Esophagus mucosa (tissue), 1 donor: ENCODE measurements at places on chromosomes 3 and 15. TPM values are rescaled to one million over a fixed set of nuclear protein-coding genes. Genes with fewer than 3 reads are reported as not detected.

The GOLGA6L10 gene
- total RNA-seq, result 3.9 TPM

DNA sequence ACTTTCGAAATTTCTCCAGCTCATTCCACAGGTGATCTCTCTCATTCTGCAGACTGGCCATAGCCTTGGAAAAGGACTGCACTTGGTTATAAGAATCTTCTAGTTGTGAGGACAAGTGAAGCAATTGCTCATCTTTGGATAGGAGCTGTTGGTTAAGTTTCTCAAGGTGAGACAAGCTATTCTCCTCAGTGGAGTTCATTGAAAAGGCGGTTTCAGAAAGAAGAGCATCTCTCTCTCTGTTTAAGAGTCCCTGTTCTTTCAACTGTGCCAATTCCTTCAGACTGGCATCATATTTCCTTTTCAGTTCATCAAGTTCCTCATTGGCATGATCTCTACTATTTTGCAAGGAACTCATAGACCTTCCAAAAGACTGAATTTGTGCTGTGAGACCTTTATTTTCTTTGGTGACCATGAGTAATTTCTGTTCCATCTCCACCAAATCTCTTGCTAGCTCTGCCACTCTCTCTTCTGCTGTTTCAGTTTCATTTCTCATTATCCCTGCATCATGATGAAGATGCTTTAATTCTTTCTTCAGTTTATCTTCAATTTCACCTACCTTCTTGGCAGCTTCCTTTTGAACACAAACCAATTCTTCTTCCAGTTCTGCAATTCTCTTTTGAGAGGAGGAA lies 30.2 kb upstream of the HCLS1 start:
- ATAC-seq, result no peak

The RTP4 gene
- 1.8 TPM for total RNA-seq

DNA sequence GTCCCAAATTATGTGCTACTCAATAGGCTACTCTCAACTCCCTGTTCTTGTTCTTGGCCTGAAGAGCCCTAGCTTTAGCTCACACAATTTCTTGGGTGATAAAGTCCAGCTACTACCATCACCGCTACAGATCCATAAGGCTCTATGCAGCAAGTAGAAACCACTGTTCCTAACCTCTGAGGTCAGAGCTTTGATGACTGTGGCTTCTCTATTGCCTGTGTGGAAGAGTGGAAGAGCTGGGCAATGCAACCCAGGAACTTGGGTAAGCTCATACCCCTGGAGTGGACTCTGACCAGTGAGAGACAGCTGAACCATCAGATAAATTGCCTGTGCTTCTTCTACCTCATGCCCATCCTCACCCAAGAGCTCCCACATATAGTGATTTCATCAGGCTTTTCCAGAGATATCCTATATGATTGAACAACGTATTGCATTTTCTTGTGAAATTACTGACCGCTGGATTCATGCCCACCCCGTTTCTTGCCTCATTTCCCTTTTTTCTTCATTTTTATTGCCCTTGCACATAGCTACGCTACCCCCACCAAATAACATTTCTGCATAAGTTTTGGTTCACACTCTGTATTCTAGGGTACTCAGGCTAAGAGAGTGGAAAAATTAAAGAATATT lies 172.3 kb upstream of the MBNL1 start:
- no peak for ATAC-seq

DNA sequence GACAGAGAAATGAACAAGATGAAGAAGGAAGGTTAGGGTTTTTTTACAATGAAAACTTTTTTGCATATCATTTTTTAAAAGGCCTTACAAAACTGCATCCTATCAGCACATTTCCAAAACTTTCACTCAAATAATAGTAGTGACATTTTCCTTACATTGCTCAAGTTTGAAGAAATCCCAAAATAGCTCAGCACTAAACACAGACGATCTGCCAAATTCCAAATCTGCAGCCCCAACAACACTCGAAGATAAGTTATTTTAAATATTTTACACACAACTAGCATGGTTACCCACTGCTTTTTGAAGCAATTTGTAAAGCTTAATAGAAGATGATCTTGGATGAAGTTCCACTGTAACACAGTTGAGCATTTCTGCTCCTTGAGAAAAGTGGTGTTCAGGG lies 535.6 kb upstream of the ALCAM start:
- no peak for ATAC-seq

DNA sequence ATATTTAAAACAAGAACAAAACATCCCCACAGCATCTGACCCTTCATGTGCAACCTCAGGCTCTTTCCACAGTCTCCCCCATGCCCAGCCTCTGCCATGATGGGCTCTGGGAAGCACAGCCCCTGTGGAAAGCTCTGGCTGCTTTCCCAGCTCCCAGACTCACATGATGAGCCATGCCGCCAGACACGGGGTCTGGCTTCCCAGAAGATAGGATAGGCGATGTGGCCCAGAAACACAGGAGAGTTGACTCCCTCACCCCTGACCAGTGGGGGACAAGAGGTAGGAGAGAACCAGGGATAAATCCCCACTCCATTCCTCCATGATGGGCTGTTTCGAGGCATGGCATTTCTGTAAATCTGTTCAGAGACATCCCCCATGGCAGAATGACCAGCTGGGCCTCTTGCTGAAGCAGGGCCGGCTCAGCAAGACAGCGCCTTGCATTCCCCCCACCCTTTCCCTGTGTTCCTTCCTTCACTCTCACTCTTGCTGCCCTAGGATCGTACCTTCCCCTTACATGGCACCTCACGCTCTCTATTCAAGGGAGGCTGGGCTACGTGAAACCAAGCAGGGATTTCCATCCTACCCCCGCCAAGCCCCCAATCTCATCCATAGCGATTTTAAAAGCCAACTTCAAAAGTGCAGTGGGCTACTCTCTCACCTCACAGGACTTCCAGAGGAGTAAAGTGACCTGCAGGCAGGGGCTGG lies 192.4 kb downstream of the ABHD5 start:
- no peak for ATAC-seq

- ATAC-seq, result no peak
These were observed 456.3 kb downstream of the FOXP1 start for GRCh38 chr3:71127052-71127831.

DNA sequence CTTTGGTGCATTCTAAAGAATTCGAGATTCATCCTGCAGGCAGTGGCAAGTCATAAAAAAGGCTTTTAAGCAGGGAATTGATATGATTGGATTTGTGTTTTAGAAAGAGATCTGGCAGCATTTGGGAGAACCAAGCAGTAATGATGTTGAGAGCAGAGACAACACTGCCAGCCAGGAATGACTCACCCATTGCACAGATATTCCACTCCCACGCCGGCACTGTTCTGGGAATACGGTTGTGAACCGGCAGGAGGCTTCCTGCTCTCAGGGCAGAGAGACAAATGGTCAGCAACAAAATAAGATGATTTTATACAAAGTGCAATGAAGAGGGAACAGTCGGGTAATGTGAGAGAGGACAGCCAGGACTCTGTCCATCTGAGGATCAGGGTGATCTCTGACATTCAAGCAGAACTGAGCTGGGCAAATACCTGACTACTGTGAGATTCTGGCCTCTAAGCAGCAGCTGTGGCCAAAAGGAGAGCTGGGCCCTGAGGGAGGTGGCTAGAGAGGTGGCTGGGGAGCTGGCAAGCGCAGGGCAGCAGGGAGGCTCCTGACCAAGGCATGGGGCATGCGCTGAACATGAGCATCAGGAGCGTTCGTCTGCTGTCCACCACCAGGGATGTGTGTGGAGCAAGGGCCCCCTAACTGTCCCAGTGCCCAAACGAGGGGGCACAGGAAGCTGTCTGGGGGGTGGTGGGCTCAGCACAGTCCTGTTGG lies 56.1 kb upstream of the PLXNA1 start:
- ATAC-seq, result peak; percentile 79

DNA sequence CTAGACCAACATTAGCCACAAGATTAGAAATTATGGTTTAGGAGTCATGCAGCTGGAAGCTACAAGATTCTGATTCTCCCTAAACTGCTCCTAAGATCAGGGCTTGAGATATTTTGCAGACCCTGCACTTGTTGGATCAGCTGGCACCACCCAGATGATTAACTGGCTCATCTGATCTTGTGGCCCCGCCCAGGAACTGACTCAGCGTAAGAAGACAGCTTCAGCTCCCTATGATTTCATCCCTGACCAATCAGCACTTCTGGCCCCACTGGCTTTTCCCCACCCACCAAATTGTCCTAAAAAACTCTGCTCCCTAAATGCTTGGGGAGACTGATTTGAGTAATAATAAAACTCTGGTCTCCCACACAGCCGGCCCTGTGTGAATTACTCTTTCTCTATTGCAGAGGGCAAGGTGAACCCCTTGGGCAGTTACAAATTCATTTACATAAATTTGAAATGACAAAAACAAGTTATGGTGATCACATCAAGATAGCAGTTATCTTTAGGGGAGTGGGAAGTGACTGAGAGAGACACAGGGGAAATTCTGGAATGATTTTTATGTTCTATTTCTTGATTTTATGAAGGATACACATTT lies 76.5 kb downstream of the CD200R1L start:
- peak; percentile 34 for ATAC-seq

- no peak for ATAC-seq
These were observed 41.9 kb downstream of the NIPA2 start for GRCh38 chr15:22880068-22880980.

- no peak for ATAC-seq
These were observed 137.5 kb upstream of the CCNL1 start for GRCh38 chr3:157297328-157297915.

DNA sequence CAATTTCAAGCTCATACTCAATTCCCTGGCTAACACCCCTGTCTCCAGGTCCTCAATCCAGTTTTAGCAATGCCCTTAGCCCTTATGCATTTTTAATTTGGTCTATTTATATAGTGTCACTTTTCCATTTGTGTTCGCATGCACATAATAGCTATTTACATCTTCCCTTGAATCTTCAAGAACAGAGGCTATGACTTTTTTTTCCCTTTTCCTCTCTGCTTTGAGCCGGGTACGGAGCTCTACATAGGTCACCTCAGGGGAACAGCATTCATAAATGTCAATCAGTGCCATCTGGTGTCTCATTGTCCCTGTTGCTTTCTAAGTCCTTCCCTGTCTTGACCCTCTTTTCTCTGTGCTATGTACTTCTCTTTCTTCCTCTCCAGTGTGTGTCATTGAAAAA lies 26.5 kb upstream of the ACTC1 start:
- ATAC-seq, result no peak

The DNAH12 gene
- total RNA-seq, result 0.08 TPM

GRCh38 chr3:134155446-134155845 lies 95.2 kb downstream of the RYK start:
- no peak for ATAC-seq

- ATAC-seq, result peak; percentile 78
These were observed 9.6 kb downstream of the TGM4 start for GRCh38 chr3:44883999-44884431.

The FETUB gene
- not detected for total RNA-seq

The GPR62 gene
- total RNA-seq, result not detected

The ANKRD63 gene
- total RNA-seq, result not detected

The IGDCC3 gene
- 0.08 TPM for total RNA-seq

DNA sequence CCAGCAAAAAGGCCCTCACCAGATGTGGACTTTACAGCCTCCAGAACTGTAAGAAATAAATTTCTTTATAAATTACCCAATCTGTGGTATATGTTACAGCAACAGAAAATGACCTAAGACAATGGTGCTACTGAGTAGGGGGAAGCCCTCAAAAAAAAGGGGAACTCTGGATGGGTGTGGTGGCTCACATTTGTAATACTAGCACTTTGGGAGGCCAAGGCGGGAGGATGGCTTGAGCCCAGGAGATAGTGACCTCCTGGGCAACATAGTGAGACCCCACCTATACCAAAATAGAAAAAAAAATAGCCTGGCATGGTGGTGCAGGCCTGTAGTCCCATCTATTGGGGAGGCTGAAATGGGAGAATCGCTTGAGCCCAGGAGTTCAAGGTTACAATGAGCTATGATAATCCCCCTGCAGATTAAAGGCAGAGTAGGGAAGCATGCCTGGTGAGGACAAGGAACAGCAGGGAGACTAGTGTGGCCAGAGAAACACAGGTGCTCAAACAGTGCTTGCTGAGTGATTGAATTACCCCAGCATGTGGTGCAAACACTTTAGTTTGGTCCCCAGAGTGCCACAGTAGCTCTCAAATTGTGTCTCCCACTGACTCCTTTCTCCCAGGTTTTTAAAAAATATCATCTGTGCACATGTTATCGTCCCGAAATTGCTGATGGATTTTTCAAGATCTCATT lies 13.9 kb upstream of the USP3 start:
- no peak for ATAC-seq

DNA sequence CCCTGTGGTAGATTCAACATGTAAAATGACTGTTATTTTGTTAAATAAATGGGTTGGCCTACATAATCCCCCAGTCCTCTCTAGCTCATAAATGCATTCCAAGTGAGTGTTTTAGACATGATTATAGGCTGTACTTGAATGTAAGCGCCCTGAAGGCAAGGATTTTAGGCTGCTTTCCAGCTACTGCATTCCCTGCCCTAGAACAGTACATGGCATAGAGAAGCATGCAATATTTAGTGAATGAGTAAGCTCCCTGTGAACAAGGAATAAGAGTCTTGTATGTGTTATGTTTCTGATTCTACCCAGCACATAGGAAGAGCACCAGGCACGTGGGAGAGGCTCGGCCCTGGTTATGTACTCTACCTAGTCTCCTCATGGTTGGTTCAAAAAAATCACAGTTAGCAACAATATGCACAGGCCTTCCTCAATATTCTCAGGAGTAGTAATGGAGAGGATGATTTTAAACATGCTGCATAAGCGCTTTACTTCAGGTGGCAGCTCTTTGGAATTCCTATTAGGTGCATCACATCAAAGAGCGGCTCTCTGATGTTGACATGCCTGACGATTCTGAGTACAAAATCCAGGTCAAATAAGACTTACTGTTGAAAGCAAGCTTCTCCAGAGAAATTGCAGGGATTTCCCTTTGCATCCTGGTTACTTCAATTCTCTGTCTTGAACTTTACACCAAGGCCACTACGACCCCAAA lies 456.6 kb downstream of the MAGI1 start:
- ATAC-seq, result peak; percentile 11
